ENCODE measurements at places on chromosomes 7 and 10. TPM values are rescaled to one million over a fixed set of nuclear protein-coding genes. Genes with fewer than 3 reads are reported as not detected.

Gene TAS2R4
- 0.56 TPM for polyA plus RNA-seq

Gene HTRA1
- 84.4 TPM for polyA plus RNA-seq

Gene DEPP1
- polyA plus RNA-seq: 17.6 TPM

Gene C7orf33
- not detected for polyA plus RNA-seq

Gene RBM20
- polyA plus RNA-seq: 0.07 TPM

Gene SORCS3
- polyA plus RNA-seq: 2.2 TPM

Gene SKIDA1
- 2.3 TPM for polyA plus RNA-seq

Gene PIP
- polyA plus RNA-seq: not detected

Gene DPYSL4
- 5.7 TPM for polyA plus RNA-seq

Gene ELFN1
- 1.5 TPM for polyA plus RNA-seq

Gene AEBP1
- 198 TPM for polyA plus RNA-seq
